Psoas muscle (tissue), 8 donors: ENCODE measurements at places on chromosomes 11 and 22. TPM values are rescaled to one million over a fixed set of nuclear protein-coding genes. Genes with fewer than 3 reads are reported as not detected.

GRCh38 chr11:94186342-94187203 is 57.9 kb downstream of the PANX1 start:
- no peak for DNase-seq

The MUC2 gene
- 0.01 TPM for polyA plus RNA-seq

DNA sequence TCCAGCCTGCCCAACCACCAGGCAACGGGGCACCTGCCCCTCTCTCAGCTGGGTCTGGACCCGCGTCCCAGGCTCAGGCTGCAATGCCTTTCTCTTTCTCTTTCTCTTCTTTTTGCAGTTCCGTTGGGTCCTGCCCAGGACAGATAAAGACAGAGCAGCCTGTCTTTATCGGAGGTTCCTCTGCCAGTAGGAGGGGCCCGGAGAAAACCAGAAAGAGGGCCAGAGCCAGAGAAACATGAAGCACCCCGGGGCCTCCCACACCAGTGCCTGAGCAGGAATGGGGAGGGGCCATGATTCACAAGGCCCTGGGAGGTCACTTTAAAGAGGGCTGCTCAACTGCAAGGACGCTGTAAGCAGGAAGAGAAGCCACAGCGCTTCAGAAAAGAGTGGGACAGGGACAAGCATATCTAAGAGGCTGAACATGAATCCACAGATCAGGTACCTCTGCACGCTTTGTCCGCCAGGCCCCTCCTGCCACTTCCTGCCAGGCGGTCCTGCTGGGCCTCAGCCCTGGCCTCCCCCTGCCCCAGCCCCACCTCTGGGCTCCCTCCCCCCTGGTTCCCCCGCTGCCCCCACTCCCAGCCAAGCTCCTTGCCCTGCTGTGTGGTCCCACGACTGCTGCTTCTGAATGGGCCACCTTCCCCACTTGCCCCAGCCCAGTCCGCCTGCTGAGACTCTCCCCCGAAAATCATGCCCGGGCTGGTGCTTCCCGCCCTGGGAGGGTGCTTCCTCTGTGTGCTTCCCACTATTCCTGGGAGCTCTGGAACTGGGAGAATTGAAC is at the start of gene APOBEC3C:
TSS of gene APOBEC3C (plus strand) at position 316 of the 781 bp plus-strand sequence. CDS start at position 422, 106 bp downstream.
- DNase-seq = peak; percentile 77

GRCh38 chr22:35347462-35347861 is 33.4 kb upstream of the HMOX1 start:
- DNase-seq = no peak

The OR51B2 gene
- polyA plus RNA-seq = not detected

The PAK1 gene
- polyA plus RNA-seq = 12.8 TPM

DNA sequence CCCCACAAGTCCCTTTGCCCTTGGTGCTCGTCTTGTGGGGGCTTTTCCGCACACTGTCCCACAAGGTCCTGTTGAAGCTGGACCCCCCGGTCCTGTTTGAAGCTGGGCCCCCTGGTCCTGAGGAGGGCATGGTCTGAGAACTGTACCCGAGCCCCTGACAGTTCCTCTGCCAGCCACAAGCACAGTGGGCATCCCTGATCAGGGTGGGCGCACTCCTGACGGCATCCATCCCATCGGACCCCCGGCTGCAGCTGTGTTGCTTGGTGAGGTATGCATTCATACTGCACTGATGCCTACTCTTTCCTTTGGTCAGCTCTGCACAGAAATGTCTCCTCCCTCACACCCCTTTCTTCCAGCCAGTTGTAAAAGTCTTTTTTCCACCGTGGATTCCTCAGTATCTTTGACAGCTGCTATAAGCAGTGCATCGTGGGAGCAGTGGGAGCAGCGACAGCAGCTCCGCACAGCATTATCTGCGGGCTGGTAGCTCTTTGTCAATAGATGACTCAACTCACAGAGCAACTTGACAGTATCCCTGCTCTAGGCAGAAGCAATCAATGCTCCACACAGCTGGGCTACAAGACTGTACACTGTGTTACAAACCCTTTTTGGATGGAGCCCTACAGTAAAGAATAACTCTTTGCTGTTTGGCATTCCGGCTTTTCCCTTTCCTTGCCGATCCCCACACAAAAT is 1030.8 kb upstream of the CCDC90B start:
- DNase-seq = no peak

GRCh38 chr11:128359515-128359914 is 227.8 kb downstream of the ETS1 start:
- no peak for DNase-seq

The NRIP3 gene
- not detected for polyA plus RNA-seq

GRCh38 chr11:80596291-80596810 is 1155.5 kb upstream of the TENM4 start:
- DNase-seq = no peak

- no peak for DNase-seq
These were observed 9.1 kb upstream of the SESN3 start for GRCh38 chr11:95239871-95240649.

The TPCN2 gene
- polyA plus RNA-seq = 2.2 TPM

GRCh38 chr11:124394408-124394807 is 4.4 kb downstream of the OR8B3 start:
- DNase-seq = no peak

- no peak for DNase-seq
These were observed 4.6 kb downstream of the PICALM start for GRCh38 chr11:86064220-86064803.

The METTL15 gene
- polyA plus RNA-seq = 3.6 TPM

The PIH1D2 gene
- polyA plus RNA-seq = 1.2 TPM

The FAM180B gene
- polyA plus RNA-seq = 0.04 TPM

The GPHA2 gene
- polyA plus RNA-seq = not detected

DNA sequence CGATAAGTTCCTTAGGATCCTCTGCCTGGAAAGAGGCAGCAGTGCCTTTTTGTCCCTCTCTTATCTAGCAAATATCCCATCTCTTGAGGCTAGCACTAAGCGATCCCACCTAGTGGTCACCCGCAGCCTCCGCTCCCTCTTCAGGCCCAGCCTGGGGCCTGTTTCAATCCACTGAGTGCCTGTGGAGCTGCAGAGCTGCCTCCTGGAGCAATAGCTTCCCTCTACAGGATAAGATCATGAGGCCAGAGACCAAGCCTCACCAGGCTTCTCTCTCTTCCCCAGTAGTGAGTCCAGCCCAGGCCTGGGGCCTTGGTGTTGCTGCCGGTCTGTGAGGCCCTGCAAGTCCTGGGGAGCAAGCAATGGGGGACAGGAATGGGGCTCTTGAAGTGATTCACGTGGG is 65.8 kb downstream of the SLC22A12 start:
- DNase-seq = peak; percentile 30

GRCh38 chr22:40203572-40203971 is 25.8 kb downstream of the TNRC6B start:
- DNase-seq = no peak

The NAALADL1 gene
- 1.3 TPM for polyA plus RNA-seq

The CRYBB2 gene
- not detected for polyA plus RNA-seq

GRCh38 chr11:120086651-120087050 is 51.3 kb downstream of the TRIM29 start:
- DNase-seq = no peak

- DNase-seq = no peak
These were observed 266.5 kb downstream of the TENM4 start for GRCh38 chr11:79174045-79175008.

DNA sequence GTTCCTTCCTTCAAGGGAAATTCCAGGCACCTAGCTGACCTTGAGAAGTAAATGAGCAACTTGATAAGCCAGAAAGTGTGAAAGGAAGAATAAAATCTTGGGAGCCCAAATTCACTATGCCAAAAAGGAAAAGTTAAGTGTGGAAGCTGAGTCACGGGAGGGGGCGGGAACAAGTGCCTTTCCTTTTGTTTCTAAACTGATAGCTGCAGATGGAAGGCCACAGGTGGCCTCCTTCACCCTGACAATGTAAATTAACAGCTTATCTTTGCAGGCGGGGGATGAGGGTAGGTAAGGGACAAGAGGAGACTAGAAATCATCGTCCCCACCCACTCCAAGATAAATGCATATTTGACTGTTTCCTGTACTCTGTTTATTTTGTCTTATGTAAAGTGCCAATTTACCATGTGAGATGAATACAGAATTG is 36.4 kb upstream of the TREH start:
- DNase-seq = no peak

The SYT7 gene
- polyA plus RNA-seq = 3.5 TPM

GRCh38 chr11:20010851-20011225 is 149.4 kb downstream of the DBX1 start:
- no peak for DNase-seq

DNA sequence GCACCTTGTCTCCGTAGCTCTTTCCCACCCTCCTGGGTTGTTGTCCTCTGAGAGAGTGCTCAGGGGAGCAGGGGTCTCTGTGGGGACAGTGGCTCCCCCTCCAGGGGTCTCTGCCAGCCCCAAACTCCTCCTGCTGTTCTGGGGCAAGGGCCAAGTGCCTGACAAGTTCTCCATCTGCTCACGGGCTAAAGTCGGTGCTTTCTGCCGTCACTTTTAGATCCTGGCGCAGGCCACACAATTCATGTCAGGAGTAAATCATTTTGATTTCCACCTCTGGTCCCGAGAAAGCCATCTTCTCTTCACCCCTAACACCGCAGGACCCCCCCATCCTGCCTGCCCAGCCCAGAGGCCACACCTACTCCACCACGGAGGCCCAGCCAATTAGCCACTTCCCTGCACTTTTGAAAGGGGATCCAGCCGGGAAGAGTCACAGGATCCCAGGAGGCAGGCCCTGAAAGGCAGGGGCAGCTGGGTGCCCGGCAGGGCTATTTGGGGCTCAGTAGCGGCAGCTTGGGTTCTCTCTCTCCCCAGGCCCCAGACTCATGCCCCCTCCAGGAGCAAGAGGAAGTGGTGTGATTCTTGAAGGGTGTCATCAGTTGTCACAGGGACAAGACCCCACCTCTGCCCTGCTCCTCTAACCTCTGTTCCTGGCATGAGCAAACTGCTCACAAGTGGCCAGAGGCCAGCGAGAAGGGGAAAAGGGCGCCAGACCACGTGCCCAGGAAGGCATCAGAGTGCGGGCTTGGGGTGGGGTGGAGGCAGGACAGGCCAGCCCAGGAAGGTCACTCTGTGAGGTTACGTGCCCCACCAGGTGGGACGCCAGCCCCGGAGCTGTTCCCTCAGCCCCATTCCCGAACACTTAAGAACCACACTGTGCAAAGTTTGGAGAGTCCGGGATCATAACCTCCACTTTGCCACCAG is 1.3 kb downstream of the MACROD1 start:
- peak; percentile 69 for DNase-seq

- DNase-seq = no peak
These were observed 5.4 kb upstream of the SORL1 start for GRCh38 chr11:121446752-121447156.

GRCh38 chr11:61353131-61354067 is 8.3 kb downstream of the CYB561A3 start:
- DNase-seq = no peak

DNA sequence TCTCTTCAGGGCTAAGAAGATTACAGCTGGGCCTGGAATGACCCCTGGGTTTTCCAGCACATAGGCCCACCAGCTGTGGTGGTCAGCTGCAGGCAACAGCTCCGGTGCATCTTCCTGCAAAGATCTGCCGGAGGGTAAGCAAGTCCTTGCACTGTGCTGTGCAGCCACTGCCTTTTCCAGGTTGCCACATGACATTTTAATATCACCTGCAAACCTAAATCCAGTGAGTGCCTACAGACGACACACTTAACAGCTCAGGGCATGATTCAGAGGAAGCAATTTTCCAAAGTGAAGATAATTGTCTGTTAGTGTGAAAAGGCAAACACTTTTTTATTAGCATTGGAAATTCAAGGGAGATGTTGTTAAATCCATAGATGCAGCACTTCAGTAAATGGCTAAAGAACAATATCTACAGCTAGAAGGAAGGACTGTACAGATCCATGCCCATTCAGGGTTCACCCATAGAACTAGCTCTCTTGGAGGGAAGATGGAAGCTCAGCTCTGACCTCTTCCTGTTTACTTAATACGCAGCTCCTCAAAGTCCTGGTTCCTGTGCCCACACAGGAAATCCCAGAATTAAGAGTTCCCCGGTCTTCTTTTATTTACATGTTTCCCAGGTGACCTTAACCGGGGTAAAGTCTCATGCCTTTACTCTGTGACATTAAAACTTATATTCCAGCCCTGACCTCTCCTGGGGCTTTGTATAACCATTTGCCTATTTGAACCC is 13.3 kb upstream of the NRIP3 start:
- no peak for DNase-seq

The ARCN1 gene
- 76.3 TPM for polyA plus RNA-seq

GRCh38 chr22:24953384-24954113 is 1.0 kb downstream of the KIAA1671 start:
- no peak for DNase-seq

DNA sequence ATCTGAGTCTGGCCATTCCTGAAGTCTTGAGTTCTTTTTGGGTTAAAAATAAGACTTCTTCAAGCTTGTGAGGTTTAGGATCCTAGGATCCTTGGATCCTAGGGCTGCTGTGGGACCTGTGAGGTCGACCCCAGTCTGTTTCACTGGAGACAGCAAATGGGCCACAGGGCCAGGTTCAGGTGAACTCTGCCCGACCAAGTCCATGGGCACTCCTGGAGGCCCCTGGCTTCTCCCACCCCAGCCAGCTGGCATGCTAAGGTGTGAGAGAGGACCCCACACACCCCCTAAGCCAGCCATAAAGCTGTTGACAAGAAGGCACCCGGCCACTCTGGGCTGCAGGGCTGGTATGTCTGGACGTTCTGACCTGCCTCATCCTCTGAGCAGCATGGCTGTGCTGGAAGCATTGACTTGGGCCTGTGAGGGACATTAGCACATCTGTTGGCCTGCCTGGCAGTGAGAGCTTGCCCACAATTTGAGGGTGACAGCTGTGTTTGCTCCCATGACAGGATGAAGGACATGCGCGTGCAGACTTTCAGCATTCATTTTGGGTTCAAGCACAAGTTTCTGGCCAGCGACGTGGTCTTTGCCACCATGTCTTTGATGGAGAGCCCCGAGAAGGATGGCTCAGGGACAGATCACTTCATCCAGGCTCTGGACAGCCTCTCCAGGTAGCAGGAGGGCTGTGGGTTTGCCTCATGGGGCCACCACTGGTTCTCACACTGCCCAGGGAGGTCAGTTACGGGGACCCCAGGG is 16.0 kb downstream of the CLDN5 start:
- DNase-seq = no peak

- DNase-seq = no peak
These were observed 2.2 kb downstream of the RPL3 start for GRCh38 chr22:39317084-39317774.

The TRIM6 gene
- 0.26 TPM for polyA plus RNA-seq

The YAP1 gene
- 11.5 TPM for polyA plus RNA-seq

- no peak for DNase-seq
These were observed 135.1 kb downstream of the SHANK2 start for GRCh38 chr11:71117311-71117710.

DNA sequence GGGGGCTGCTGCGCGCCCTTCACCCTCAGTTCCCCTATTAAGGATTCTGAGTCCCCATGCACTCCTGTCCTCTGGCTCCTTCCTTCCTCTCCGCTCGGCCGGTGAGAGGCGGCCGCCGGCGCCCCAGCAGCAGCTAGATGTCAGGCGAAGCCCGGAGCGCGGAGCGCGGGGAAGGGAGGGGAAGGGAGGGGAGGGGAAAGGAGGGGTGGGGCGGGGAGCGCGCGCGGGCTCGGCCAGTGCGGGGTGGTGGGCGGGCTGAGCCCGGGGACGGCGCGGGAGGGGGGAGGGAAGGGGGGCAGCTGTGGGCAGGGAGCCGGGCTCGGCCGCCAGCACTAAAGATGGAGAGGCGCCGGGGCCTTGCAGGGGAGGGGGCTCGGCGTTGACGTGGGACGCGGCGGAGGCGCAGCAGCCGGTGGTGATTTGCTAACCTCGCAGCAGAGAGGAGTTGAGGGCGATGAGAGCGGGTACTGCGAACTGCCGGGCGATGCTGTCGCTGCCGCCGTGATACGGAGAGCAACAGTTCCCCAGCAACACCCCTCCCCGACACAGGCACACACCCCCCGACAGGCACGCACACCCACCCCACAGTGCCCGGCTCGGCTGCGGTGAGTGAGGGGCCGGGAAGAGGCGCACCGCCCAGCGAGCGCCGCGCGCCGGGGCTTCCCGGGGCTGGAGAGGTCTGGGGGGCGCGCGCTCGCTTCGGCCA is at the start of gene ZBTB16:
TSS of gene ZBTB16 (plus strand) at position 434 of the 706 bp plus-strand sequence. CDS start 3,590 bp downstream, outside the sequence.
- peak; percentile 97 for DNase-seq
